ENCODE measurements at places on chromosomes 1 and 21.

DNA sequence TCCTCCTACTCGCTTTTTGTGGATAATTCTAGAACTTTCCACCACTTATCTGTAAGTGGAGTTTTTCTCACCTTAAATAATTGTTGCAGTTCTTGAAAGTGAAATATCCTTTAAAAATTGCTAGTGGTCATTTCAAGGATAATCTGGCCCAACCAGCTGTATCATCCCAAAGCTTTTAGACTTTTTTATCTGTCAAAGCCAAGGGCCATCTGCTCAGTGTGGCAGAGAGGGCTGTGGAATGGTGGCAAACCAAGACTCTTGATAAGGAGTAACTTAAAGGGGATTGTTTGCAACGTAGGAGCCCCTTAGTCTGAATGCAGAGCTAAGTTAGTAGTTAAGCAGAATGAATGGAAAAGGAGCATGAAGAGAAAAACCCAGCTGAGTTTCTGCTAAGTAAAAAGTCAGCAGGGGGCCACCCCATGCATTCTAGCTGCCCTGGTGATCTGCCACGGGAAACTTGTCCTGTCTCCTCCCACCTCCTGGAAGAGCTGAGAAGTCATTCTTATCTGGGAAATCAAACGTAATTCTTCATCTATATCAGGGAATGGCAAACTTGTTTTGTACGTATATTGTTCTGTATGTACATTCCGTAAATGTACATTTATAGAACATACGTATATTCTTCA is 169.3 kb downstream of the PRDM2 start:
- DNase-seq: no peak

DNA sequence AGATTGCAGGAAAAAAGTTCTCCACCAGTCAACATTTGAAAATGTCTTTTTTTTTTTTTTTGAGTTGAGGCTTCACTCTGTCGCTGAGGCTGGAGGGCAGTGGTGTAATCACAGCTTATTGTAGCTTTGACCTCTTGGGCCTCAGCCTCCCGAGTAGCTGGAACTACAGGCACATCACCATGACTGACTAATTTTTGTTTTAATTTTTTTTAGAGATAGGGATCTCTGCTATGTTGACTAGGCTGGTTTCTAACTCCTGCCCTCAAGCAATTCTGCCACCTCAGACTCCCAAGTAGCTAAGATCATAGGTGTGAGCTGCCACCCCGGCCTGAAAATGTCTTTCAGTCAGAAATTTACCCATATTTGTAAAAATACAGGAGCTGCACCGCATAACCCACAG is 30.6 kb upstream of the USP24 start:
- DNase-seq: no peak

DNA sequence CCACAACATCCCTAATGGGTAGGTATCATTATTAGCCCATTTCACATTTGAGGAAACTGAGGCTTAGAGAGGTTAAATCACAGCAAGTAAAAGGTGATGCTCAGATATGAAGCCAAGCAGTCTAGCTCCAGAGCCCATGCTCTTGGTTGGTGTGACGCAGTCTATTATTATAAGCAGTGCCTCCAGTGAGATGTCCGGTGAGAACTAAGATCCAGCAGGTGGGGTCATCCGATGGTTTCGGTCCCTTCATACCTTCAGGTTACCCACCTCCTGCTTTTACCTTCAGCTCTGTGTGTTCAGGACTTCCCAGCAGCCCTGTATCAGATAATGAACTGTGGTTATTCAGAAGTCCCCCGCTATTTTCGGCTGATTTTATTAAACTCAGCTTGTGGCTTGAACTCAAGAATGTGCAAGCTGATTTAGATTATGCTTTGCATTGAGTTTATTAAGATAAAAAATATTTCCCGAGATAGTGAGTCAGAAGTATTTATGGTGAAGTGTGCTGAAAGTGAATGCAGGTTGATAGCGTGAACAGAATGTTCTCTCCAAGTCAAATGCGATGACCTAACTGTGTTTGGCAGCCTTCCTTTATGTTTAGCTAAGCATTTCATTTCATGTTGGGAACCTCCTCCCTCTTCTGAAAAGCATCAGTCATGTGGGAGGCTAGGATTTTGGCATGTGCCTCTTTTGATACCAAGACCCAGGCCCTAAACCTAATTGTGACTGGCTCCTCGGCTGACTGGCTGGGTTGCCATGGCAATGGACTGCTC is 160.9 kb upstream of the UBE2U start:
- peak; percentile 97 for DNase-seq

DNA sequence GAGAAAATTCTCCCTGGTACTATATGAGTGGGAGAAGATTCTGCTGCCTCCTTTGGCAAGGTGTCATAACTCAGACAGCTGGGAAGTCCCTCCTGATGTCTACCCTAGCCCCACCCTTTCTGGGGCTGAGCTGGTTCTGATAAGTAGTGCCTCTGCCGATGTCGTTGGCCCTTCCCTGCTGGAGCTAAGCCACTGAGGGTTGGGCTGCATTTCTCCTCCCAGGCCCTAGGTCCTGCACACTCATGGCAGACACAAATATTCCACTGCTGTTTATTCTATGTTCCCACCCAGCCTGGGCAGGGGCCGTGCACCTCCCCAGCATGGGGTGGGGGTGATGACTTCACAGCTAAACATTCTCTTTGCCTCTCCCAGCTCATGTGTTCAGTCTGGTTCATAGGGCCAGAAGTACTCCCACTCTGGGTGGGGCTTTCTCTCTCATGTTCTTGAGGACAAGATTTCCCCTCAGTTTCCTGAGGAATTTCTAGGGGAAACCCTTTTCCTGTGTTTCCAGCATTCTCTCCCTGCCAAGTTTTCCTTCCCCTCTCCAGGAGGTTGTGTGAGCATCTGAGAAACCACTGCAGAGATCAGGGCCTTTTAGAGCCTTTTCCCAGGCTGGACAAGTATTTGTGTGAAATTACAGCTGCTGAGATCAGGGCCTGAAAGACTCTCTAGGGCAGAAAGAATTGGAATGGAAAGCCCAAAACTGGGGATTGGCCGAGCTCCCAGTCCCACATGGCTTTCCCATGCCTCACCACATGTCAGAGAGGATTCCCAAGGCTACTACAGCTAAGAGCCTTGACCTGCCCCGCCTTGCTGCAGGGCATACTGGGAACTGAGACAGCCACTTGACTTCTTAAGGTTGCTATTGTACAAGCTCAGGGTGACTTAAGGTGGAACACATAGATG is 66.2 kb downstream of the ATP2B4 start:
- peak; percentile 96 for DNase-seq

DNA sequence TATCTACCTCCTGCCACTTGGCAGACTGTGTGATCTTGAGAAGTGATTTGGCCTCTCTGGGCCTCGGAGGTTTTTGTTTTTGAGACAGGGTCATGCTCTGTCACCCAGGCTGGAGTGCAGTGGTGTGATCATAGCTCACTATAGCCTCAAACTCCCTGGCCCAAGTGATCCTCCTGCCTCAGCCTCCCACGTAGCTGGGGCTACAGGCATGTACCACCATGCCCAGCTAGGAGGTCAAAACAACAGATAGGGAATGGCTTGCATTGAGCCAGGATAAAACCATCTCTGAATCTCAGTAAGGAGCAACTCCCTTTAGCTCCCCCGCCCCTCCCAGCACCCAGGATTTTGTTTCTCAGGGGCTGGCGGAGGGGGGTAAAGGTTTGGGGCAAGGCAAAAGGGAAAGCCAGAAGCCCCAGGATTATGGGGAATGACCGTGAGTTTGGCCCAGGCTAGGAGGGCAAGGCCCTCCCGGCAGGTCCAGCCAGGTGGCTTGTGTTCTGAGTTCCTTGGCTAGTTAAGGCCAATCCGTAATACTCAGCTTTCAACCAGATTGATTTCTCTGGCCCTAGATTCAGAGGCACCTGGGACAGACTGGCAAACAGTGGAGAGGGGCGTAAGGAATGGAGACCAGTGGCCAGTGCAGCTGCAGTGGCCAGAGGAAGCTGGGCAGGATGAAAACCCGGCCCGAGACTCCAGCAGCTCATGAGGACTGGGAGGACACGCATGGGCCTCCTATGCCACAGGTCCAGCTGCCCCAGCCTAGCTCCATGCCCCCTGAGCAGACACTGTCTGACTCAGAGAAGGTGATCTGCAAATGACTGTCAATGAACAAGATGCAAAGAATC is 130.1 kb downstream of the DMRTB1 start:
- DNase-seq: no peak

DNA sequence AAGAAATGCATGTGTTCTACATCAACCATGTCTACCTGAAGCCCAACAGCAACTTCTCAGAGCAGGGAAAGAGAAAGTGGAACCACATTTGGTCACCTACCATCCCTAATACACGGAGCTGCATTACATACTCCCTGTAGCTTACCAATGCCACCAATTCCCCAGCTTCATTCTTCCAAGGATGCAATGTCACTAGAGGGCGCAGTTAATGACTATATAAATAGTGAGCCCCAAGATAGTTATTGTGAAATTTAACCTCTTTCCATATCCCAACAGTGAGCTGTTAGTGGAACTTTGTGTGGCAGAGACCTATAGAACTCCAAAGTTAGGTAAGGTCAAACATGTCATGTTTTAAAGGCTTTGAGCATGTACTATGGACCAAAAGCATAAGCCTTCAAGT is 618.3 kb downstream of the SMYD3 start:
- no peak for DNase-seq

GRCh38 chr1:101079341-101079740 is 53.8 kb upstream of the DPH5 start:
- DNase-seq: no peak

DNA sequence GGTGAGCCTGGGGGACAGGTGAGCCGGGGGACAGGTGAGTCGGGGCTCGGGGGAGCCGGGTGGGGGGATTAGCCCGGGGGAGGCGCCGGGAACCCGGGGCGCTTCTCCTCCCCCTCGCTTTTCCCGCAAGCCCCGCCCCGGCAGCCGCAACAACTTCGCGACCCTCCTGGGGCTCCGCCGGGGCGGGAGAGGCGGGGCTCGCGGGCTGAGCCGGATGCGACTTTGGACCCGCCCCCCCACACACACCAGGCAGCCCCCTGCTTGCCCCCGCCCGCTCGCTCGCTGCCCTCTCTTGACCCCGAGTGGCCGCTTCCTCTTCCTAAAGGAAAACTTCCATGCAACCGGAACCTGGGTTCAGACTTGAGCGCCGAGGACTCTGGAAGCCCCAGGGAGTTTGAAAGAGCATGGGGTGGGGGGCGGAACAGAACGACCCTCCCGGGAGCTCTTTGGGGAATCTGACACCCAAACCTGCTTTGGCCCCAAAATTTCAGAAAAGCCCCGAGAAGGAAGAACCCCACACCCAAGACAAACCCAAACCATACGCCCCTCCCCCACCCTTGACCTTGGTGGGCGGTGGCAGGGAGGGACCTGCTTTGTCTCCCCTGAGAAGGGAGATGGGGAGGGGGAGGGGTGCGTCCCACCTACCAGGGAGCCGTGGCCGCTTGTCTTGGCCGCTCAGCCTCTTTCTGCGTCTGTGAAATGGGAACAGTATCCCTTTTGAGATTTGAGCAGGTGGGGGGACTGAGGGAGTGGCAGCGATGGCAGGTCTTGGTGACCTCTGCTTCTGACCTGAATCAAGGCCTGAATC is 550 bp downstream of the ARHGEF16 start:
- DNase-seq: no peak

GRCh38 chr1:235176486-235176885 is 15.4 kb upstream of the RBM34 start:
- no peak for DNase-seq

GRCh38 chr1:245776694-245777332 is 622.0 kb downstream of the KIF26B start:
- DNase-seq: no peak

DNA sequence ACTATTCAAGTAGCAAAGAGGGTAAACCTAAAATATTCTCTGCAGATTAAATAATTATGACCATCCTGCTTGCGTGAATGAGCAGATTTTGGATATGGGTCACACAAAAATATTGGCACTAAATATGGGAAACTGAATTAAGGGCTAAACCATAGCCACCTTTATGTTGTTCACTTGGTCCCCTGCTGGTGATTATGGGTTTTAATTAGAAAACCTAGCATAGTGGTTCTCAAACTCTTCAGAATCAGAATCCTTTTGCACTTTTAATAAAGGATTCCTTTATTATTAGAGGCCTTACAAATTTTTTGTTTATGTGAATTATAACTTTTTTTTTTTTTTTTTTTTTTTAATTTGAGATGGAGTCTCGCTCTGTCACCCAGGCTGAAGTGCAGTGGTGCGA is 38.5 kb upstream of the ZNHIT6 start:
- DNase-seq: no peak

DNA sequence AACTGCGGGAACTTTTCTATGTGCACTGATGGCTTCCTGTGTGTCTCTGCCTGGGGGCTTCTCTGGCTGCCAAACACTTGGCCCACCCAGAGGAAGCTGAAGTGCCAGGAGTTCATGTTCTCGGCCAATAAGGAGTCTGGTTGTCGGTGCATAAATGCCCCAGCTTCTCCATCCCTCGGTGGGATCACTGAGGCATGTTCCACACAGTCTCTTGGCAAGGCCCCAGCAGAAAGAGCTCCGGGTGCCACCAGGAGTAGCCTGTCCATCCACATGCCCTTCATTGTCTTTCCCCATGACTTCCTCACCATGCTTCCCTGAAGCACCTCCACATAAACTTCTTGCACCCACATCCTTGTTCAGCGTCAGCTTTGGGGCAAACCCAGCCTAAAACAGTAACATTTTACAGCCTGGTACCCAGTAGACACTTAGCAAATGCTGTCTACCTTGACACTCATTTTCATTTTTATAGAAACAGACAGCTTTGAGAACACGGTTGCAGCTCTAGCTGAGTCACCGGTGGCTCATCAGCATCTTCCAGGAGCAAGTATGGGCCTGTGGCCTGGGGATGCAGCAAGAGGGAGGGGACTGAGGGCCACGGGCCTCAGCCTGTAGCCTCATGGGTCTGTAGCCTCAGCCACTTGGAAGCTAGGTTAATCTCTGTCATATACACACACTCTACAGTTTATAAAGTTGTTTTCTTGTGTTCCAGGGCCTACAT is 14.8 kb upstream of the CDCP2 start:
- no peak for DNase-seq

DNA sequence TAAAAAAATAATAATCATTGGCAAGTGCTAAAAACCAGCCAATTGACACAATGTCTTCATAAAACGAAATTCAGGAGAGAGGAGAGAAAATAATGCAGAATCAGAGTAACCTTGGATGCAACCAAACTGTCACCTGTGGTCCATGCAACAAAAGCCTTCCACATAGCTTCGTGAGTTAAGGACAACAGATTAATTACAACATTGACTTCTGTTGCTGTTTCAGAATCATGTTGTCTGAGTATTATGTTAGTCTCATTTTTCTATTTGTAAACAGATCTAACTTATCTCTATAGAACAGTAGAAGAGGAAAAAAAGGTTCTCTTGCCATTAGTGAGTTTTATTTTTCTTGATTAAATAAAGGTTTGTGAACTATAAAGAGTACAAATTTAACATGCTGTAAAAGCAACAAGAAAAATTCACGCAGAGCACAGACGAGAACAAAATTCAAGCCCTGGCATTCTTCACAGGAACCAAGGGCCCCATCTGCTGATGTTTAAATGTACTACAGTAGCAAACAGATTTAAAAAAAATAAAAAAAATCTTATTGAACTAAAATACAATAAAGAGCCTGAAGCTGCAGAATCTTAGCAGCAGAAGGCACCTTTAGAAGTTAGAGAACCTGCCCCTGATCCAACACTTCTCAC is 381.1 kb upstream of the PKN2 start:
- DNase-seq: peak; percentile 32

- peak; percentile 11 for DNase-seq
Measured at GRCh38 chr1:67214420-67215174, 48.3 kb downstream of the IL23R start.

Data from astrocyte of the cerebellum (primary cell).